ENCODE measurements at places on chromosomes 3 and 15. TPM values are rescaled to one million over a fixed set of nuclear protein-coding genes. Genes with fewer than 3 reads are reported as not detected.

UROC1 gene
- not detected for total RNA-seq

GPR176 gene
- total RNA-seq, result 0.13 TPM

IMPG2 gene
- 0.05 TPM for total RNA-seq

SLC9C1 gene
- total RNA-seq, result not detected

GPR149 gene
- not detected for total RNA-seq

GRCh38 chr3:149393345-149394160 is 16.1 kb upstream of the TM4SF1 start:
- no peak for DNase-seq

GRCh38 chr3:177197727-177198460 is 612 bp upstream of the TBL1XR1 start:
- DNase-seq, result no peak

GRCh38 chr15:36465304-36465703 is 114.1 kb upstream of the CDIN1 start:
- DNase-seq, result no peak

GRCh38 chr15:92624401-92624991 is 31.1 kb downstream of the FAM174B start:
- DNase-seq, result no peak

DNA sequence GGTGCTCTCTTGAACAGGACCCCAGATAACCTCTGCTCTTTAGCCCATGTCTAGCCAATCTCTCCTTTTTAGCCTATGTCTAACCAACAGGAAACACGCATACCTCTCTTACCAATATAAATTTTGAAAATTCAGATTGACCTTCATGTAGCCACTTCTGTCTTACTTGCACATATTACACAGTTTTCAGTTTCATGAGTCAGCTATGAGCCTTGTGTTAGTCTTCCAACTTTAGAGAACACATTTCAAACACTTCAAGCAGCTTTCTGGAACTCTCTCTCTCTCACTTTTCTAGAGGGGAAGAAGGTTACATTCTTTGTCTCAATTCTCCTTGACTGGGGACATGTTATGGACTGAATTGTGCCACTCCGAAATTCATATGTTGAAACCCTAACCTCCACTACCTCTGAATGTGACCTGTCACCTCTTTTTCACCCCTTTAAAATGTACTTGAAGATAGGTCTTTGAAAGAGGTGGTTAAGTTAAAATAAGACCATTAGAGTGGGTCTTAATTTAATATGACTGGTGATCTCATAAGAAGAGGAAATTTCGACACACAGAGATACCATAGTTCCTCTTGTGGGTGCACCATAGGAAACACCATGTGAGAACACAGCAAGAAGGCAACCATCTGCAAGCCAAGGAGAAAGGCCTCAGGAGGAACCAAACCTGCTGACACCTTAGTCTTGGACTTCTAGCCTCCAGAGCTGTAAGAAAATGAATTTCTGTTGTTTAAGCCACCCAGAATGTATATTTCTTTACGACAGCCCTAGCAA is 480.3 kb upstream of the ALCAM start:
- DNase-seq, result no peak

GRCh38 chr15:68709876-68710275 is 110.8 kb downstream of the ANP32A start:
- DNase-seq, result no peak

GRCh38 chr15:88656760-88657221 is 18.0 kb downstream of the ISG20 start:
- DNase-seq, result no peak

GRCh38 chr3:31522152-31522551 is 10.6 kb upstream of the STT3B start:
- no peak for DNase-seq

- DNase-seq, result no peak
These were observed 3.2 kb upstream of the PLXND1 start for GRCh38 chr3:129609591-129610182.

DNA sequence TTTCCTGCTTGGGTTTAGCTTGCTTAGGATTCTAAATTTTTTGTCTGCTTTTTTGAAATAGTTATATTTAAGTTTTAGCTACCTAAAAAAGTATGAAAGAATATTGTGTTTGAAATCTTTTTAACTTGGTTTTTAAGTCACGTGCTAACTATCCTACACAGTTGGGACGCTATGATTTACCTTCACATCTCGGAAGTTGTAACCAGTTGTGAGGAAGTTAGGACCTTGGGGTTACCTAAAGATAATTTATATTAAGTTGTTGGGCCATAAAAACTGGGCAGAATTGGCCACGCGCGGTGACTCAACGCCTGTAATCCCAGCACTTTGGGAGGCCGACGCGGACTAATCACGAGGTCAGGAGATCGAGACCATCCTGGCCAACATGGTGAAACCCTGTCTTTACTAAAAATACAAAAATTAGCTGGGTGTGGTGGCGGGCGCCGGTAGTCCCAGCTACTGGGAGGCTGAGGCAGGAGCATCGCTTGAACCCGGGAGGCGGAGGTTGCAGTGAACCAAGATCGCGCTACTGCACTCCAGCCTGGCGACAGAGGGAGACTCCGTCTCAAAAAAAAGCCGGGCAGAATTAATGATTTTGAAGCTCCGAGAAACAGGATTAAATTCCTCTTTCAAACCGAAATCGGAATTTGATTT is 1.0 kb downstream of the ZFAND6 start:
- peak; percentile 13 for DNase-seq

- DNase-seq, result no peak
These were observed 112.5 kb upstream of the NR2F2 start for GRCh38 chr15:96217983-96218382.

- DNase-seq, result no peak
These were observed 149.2 kb downstream of the ATP10A start for GRCh38 chr15:25713736-25714537.

Measured in activated T-cell treated with anti-CD3 and anti-CD28 coated beads, Interleukin-2, amount 50 U/mL, for 4 hours (primary cell).